Pancreas (tissue), 10 donors: ENCODE measurements at places on chromosomes 2 and 18.

DNA sequence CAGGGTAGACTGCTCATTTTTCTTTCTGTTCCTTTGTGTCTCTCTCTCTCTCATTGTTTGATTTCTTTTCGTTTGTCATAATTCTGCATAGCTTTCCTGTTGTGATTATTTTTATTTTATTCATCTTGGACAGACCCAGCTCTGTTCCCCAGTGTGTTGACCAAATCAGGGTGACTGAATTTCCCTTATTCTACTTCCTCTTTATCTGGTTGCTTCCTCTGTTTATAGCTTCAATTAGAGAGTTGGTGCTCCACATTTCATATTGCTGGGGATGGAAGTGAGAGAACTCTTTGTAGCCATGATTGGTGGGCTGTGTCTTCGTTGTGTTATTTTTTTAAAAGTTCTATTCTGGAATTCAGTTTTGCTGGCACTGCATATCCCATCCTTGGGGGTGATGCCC, 19.1 kb downstream of the PROKR1 start:
- no peak for DNase-seq

GRCh38 chr2:201432038-201432620, 19.1 kb downstream of the TRAK2 start:
- no peak for DNase-seq

GRCh38 chr2:139427164-139427563, 647.0 kb upstream of the NXPH2 start:
- DNase-seq = no peak

GRCh38 chr18:46274266-46274665, 170.1 kb downstream of the HAUS1 start:
- DNase-seq = no peak

GRCh38 chr2:196176142-196176738, 4.9 kb upstream of the STK17B start:
- DNase-seq = no peak

GRCh38 chr2:194203898-194204297, 1453.1 kb upstream of the SLC39A10 start:
- no peak for DNase-seq
